ENCODE measurements at places on chromosomes 7 and 10.

- no peak for DNase-seq
These were observed 64.8 kb upstream of the IGFBP3 start for GRCh38 chr7:45985902-45986301.

- no peak for DNase-seq
These were observed 244.7 kb upstream of the ADARB2 start for GRCh38 chr10:1981976-1982375.

DNA sequence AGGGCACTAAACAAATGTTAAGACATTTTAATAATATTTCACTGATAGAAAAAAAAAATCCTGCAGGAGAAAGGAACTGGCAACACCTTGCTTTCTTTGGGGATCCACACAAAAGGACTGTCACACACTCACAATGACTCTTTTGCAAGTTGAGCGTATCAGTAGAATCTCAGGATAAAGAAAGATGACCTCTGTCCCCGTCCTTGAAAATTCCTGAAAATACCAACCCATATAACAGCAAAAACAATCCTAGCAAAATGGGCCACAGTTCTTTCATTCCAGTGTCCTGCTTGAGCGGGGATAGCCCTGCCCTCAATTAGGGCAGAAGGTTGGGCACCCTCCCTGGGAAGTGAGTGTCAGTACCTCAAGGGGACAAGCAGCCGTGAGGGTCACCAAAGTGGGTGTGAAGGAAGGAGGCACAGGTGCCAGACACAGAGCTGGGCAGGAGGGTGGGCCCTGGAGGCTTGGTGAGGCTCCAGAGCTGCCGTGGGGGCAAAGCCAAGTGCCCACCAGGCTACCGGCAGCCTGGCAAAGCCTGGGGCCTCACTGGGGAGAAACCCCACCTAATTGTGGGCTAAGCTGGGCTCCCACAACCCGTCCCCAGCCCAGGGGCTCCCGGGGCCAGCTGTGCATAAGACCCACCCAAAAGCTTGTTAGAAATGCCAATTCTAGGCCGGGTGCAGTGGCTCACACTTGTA, 2.8 kb downstream of the WDR86 start:
- no peak for DNase-seq

DNA sequence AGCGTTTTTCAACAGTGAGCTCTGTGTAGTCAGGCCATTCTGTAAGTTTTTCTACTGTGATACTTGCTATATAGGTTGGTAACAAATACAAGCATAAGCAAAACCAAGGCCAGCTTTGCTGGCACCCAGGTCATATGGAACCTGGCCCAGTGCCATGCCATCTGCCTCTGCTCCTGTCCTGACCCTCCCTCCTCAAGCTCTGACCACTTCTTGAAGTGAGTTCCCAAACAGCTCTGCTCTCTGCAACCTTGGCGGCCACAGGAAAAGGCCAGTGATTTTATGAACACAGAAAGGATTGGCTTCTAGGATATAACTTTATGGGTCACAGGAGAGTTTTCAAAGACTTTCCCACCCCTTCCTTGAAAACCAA, 12.8 kb downstream of the NOD1 start:
- DNase-seq: no peak

DNA sequence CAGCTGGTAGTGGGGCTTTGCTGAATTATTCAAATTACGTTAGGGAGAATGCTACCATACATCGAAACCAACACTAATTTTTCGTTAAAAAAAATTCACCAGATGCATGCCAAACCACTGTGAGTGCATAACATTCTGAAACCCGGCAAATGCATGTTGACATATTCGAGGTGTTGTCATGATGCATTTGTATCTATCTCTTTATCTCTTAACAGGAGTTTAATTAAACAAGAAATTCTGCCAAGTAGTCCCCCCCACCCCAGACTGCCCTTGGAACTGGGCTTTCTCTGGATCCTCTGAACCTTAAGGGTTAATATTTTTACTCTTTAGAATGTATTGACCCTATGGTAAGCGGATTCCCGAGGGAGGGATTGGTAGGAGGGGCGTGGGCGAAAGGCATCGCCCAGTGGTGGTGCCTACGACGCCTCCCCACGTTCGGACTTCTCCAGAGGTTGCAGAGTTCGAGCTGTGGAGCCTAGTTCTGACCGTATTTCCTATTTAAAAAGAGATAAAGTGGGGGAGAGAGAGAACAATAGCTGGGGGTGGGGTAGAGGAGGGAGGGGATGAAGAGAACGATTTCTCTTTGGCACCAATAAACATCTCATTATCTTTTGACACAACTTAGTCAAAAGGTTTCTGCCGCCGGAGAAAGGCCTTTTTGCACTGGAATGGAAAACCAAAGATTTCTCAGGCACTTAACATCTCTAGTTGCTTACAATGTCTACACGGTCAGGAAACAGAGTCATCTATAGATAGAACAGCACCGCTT, 7.2 kb downstream of the DLX6 start:
- DNase-seq: no peak

GRCh38 chr7:72924386-72924732, 536 bp upstream of the POM121 start:
- no peak for DNase-seq

DNA sequence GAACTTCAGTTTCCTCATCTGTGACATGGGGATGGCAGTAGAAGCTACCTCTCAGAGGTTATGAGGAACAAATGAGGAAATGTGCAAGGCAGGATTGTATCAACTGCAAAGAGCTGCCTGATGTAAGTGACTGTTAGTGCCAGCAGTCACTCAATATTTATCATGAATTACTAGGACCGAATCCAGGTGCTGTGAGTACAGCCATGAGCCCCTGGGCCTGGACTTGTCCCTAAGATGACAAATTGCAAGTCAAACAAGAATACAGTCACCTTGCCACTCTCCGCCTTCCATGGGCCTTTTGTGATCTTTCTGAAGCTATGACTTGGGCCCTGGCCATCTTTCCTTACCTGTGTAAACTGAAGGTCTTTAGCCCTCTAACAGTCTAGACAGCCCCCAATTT, 27.7 kb upstream of the TLX1 start:
- DNase-seq: no peak

DNA sequence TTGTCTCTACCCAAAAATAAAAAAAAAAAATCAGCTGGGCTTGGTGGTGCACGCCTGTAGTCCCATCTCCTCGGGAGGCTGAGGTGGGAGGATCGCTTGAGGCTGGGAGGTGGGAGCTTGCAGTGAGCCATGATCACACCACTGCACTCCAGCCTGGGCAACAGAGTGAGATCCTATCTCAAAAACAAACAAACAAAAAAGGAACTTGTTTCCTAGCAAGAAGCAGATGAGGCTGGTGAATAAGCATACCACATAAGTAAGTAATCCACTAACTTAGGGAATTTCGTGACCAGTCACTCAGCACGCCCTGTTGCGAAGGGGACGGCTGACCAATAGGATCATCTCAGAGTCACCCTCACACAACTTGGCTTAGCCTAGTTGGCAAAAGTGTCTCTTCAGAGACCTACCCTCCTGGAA, 64.6 kb downstream of the CUX1 start:
- no peak for DNase-seq

DNA sequence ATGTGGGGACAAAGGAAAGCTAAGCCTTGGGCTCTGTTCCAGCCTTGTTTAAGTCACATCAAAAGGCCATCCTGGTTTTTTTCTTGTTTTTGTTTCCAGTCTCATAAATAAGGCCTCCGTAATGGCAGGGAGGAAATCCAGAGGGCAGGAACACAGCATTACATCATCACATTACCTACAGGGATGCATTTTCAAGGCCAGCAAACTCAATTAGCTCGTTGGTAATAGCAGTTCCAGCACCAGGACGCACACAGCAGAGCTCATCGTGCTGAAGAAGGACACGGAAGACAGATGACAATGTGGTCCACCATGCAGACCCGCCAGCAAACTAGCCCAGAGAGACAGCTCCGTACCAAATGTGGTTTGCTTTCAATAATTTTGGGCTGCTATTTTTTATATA, 1209.2 kb downstream of the TYW1 start:
- DNase-seq: no peak

GRCh38 chr7:69277366-69277765, 320.9 kb upstream of the AUTS2 start:
- no peak for DNase-seq

DNA sequence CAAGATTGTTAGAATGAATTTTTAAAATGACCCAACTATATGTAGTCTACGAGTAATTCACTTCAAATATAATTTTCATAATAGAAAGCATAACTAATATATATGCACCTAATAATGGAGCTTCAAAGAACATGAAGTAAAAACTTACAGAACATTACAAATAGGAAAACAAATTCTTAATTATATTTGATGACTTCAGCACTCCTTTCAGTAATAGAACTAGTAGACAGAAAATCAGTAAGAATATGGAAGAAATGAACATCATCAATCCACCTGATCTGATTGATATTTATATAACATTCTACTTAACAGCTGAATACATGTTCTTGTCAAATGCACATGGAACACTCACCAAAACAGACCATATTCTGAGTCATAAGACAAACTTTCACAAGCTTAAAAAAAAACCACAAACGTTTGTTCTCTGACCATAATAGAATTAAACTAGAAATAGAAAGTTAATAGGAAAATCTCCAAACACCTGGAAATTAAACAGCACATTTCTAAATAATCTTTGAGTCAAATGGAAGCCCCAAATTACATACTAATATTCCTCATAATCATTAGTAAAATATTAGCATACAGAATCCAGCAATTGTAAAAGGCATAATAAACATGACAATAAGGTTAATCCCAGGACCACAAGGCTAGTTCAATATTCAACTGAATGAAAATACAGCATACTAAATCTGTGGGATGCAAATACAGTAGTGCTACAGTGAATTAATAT, 48.0 kb downstream of the BRAF start:
- DNase-seq: no peak

DNA sequence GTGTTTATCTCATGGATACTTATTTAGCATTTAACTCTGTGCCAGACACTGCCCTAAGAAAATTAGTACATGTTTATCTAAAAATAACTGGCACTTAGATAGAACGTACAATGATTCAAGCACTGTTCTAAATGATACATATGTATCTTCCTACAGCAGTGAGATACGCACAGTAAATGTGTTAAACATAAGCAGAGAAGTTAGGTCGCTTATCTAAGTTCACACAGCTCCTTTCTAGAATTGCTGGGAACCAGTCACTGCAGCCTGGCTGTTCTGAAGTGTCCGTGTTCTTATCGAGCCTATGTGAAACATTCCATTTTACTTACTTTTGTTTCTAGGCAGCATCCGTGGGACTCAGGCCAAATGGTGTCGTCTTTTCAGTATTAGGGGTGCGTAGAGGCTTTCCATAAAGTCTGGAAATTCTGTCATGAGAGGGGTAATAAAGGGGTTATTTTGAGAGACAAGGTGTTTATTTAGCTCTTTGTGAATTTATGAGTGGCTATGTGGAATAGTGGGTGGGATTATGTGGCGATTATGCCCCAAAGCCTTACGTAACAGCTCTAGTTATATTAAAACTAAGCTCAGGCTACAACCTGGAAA, 186.9 kb downstream of the SND1 start:
- no peak for DNase-seq

DNA sequence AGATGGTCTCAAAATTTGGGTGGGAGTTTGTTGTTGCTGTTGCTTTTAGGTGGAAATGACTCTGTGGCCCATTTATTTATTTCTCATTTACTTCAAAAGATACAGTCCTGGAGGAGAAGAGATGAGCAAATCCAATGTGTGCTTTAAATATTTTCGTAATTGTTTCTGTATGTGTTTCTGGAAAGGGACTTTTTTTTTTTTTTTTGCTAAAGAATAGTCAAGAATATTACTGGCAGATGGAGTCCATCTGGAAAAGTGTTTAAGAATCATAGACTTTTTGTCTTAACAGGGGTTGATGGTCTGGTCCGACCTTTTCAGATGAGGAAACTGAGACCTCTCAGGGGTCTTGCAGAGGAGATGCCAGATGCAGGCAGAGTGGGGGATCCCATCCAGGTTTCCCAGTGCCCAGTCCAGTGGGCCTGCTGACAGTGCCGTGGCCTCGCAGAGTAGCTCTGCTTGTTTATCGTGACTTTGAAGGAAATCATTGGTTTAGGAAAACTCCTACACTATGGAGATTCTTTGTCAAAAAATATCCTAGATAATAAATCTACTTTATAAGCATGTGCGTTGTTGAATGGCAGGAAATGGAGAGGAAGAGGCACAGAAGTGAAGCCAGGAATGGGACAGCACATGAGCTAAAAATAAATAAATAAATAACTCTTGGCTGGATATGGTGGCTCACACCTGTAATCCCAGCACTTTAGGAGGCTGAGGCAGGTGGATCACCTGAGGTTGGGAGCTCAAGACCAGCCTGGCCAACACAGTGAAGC, 164.3 kb upstream of the SVIL start:
- DNase-seq: no peak

GRCh38 chr7:106736508-106737201, 75.7 kb upstream of the CCDC71L start:
- DNase-seq: peak; percentile 8

GRCh38 chr10:44393051-44393630, 8.2 kb upstream of the CXCL12 start:
- DNase-seq: no peak

- no peak for DNase-seq
These were observed 5.1 kb upstream of the PCGF5 start for GRCh38 chr10:91215384-91215783.

- no peak for DNase-seq
These were observed 25.7 kb upstream of the LMBR1 start for GRCh38 chr7:156918635-156919034.

GRCh38 chr10:110141185-110141584, 66.2 kb upstream of the MXI1 start:
- no peak for DNase-seq

DNA sequence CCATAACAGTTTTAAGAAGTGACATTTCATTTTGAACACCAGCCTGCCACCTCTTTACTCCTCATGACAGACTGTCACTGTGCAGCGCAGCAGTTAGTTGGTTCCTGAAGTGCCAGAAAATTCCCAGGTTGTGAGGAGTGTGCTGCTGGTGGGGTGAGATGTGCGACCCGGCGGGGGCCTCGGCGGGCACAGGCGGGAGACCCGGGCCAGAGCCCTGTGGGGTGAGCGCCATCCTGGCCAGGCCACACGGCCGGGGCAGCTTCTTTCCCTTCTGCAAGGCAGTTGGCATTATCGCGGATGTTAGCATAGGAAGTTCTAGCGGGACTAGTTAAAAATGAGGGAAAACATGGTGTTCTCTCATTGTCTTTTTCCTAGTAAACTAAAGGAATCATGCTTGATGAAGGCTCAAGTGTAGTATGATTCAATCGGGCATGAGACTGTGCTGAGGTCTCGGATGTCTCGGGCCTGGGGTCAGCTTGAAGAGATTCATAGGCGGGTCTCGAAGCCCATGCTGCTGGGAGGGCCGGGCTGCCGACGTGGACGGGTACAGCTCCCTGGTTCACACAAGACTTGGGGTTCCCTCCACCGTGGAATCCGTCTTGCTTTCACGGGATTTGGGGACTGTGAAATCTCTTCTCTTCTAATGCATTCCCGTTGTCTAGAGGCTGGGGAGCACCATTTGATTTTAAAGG, 56.1 kb downstream of the MGMT start:
- DNase-seq: no peak

DNA sequence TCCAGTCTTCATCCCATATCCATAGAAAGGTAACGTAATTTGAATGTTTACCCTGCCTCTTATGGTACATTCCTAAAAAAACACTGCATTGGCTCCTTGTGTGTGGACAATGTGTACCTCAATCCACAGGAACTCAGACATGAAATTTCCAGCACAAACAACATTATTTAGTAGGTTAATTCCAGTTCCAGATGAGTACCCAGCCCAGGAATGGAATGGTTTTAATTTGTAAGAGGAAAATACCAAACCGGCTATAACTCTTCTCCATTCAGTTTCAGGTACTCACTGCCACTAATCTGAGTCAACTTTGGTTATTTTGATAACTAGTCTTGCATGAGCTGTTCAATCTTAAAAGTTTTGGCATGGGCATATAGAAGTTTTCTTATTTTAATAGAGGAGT, 39.0 kb downstream of the TFPI2 start:
- no peak for DNase-seq

All from T-helper 22 cell (primary cell).